ENCODE measurements at places on chromosomes 6 and 20.

GRCh38 chr6:139584599-139584998 lies 210.2 kb upstream of the CITED2 start:
- H3K4me3 ChIP-seq, result no peak overlapping the region
- no peaks in the 10 kb centered on the region for H3K27me3 ChIP-seq
- ATAC-seq, result no peak
- H3K36me3 ChIP-seq, result no peaks in the 10 kb centered on the region
- H3K27ac ChIP-seq, result no peak overlapping the region

DNA sequence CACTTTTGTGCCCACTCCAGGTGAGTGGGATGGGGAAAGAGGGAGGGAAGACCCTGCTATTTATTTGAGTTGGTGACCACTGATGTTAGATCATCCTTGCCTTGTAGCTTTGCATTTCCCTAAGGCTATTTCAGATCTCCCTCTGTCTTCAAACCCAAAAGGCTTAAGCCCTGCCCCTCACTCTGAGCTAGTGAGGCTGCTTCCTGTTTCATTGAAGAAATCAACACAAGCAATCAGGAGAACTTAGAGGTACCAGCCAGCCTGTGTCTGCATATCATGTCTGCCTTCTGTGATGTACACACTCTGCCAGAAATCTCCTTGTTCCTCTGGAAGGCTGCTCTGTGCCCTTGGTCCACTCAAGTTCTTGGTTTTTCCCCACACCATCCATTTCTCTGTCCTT lies 135.3 kb downstream of the ARID1B start:
- ATAC-seq, result no peak
- peaks cover 39% of the 10 kb centered on the region for H3K4me1 ChIP-seq
- H3K27me3 ChIP-seq, result no peaks in the 10 kb centered on the region

DNA sequence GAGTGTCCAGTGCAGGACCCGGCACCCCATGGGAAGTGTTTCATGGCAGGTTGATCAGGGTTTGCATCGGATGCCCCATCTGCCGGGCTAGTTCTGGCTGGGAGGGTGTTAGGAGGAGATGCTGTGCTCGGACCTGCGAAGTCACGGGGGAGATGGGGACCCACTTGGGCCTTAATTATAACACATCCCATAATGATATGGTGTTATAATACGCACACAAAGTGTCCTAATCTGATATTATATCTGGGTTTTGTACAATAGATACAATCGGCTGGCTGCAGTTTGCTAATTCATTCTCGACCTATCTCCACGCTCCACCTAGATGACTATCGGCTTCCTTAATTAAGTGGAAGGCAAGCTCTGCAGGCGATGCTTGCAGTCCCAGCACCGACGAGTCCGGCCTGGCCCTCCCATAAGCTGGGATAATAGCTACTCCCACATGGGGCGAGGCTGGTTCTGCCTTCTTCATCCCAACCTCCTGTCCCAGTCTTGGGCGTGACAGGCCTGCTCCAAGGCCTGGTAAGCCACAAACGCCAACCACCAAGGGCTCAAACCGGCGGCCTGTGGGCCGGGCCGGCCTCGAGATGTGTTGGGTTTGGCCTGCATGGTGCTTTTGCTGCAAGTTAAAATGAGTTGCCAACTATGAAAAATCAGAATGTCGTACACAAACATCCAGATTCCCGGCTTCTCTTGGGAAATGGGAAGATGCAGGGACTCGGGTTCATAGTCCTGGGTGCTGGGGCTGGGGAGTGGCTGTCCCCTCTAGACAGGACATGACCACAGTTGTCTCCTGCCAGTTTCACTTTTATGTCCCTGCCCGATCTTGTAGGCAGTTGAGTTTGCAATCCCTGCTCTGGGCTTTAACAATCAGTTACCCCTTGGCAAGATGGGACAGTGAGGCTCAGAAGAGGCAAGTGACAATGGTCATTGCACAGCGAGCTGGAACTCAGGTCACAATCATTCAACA lies 32.7 kb downstream of the CEBPB start:
- no peak for ATAC-seq
- H3K27me3 ChIP-seq, result no peaks in the 10 kb centered on the region
- no peaks in the 10 kb centered on the region for H3K36me3 ChIP-seq
- H3K4me1 ChIP-seq, result peaks cover 6% of the 10 kb centered on the region
- H3K4me3 ChIP-seq, result no peak overlapping the region

- no peaks in the 10 kb centered on the region for H3K36me3 ChIP-seq
- ATAC-seq, result no peak
- peaks cover 24% of the 10 kb centered on the region for H3K27me3 ChIP-seq
- H3K27ac ChIP-seq, result no peak overlapping the region
These were observed 102.5 kb downstream of the SASH1 start for GRCh38 chr6:148445116-148445515.

DNA sequence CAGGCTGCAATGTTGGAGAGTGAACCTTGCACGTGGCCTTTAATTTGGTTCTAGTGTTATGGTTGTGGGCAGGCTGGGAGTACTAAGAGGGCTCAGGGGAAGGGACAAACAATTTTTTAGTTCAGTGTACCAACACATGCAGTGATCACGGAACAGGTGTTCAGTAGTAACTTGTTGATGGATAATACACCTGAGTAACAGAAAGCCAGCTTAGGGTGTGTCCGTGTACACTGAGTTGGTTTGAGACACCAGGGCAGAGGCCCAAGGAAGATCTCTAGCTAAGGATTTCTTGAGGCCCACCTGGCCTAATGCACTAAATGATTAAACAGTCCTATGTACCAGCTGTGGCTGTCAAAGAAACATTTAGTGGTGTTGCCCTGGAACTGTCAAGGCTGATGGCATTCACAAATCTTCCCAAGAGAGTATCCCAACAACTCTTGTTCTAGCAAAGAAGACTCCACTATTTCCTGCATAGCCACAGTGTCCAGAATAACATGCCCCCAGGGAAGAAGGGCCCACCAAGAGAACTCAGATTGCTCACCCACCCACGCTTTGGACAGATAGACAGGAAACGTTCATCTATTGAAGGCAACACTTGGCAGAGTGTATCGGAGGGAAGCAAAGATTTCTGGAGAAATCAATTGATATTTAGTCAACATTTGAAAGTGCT lies 60.0 kb downstream of the CD83 start:
- no peak for ATAC-seq
- H3K27ac ChIP-seq, result no peak overlapping the region
- H3K4me1 ChIP-seq, result no peaks in the 10 kb centered on the region
- H3K36me3 ChIP-seq, result no peaks in the 10 kb centered on the region

- H3K27me3 ChIP-seq, result no peaks in the 10 kb centered on the region
- no peak for ATAC-seq
- no peak overlapping the region for H3K27ac ChIP-seq
- peaks cover 48% of the 10 kb centered on the region for H3K36me3 ChIP-seq
These were observed 29.3 kb downstream of the PYGB start for GRCh38 chr20:25277051-25277801.

- peak overlapping the region; percentile 80 for H3K4me3 ChIP-seq
- H3K27ac ChIP-seq, result peak overlapping the region; percentile 99
- no peak for ATAC-seq
- H3K36me3 ChIP-seq, result peaks cover 8% of the 10 kb centered on the region
These were observed 731 bp downstream of the MAK start for GRCh38 chr6:10837622-10837994.

DNA sequence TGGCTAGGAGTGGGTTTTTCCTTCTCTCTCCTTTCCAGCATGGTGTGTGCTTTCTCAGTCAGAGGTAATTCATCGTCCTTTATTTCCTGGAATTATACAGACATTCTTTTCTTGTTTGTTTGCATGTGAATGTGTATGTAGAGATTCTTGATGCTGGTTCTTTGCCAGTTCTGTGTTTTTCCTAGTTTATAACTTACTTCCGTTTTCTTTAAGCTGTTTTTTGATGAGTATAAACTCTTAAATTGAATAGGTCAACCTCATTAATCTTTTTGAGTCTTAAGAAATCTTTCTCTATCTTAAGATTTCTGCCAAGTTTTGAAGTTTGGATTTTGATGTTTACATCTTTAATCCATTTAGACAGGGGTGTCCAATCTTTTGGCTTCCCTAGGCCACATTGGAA lies 38.7 kb downstream of the IGF2R start:
- no peak overlapping the region for H3K27ac ChIP-seq
- no peak for ATAC-seq
- H3K4me1 ChIP-seq, result peaks cover 34% of the 10 kb centered on the region
- no peaks in the 10 kb centered on the region for H3K27me3 ChIP-seq
- no peak overlapping the region for H3K4me3 ChIP-seq
- peaks cover 68% of the 10 kb centered on the region for H3K36me3 ChIP-seq
